ENCODE measurements at places on chromosomes 5 and 9. TPM values are rescaled to one million over a fixed set of nuclear protein-coding genes. Genes with fewer than 3 reads are reported as not detected.

The SOWAHA gene
- total RNA-seq = not detected

- no peak for DNase-seq
Observed at GRCh38 chr9:93594041-93594756, 17.8 kb downstream of the PHF2 start.

The NRG2 gene
- total RNA-seq = 0.17 TPM

DNA sequence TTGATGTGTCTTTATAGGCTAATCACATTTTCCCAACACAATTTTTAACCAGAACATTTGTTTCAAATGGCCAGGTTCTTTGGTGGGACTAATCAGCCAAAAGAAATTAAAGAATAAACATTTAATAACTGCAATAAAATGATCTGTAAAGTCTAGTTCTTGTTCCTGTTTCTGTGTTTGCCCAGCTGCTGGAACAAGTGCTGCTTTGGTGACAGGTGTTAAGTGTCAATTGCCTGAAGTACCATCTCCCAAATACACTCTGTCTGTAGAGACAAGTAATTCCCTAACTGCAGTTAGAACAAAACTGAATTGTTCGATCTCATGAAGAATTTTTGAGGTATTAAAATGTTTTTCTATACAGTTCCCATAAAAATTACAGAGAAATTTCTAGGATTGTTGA, 402.3 kb upstream of the CHD1 start:
- no peak for DNase-seq

The CAAP1 gene
- 20.0 TPM for total RNA-seq

DNA sequence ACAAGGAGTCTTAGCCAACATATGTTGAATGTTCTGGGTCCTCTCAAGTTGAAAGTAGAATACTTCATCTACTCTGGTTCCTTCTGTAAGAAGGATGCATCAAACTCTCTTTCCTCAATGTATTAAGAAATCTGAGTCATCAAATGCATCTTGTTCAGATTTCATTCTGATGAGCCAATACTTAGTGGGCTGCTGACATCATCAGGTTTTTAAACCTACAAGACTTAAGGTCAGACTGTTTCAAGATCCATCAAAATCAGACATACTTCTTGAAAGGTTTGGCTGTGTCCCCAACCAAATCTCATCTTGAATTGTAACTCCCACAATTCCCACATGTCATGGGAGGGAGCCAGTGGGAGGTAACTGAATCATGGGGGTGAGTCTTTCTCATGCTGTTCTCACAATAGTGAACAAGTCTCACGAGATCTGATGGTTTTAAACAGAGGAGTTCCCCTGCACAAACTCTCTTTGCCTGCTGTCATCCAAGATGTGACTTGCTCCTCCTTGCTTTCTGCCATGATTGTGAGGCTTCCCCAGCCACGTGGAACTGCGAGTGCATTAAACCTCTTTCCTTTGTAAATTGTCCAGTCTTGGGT, 168.8 kb downstream of the RAPGEF6 start:
- DNase-seq = no peak

DNA sequence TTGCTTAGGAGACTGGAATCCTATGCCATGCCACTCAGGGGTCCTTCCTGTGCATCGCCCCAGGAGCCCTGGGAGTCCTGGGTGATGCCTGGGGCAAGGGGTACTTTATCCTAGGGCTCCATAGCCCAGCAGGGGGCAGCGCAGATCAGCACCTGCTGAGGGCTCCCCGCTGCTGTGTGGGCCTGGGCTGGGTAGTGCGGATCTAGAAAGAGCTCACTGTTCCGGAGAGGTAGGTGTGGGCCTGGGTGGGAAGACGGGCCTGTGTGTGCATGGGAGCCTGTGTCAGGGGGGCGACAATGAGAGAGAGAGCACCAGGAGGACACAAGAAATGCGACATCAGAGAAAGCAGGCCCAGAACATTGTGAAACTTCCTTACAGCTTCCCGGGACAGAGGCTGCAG, 11.4 kb upstream of the DAB2IP start:
- DNase-seq = no peak

The PDE6A gene
- total RNA-seq = not detected

The FGF1 gene
- total RNA-seq = not detected

The GPR150 gene
- total RNA-seq = 1.5 TPM

- DNase-seq = no peak
Observed at GRCh38 chr5:15004506-15004905, 132.9 kb upstream of the ANKH start.

The SKP2 gene
- total RNA-seq = 23.9 TPM

The CDH9 gene
- not detected for total RNA-seq

- no peak for DNase-seq
Observed at GRCh38 chr5:1415059-1415425, 30.2 kb downstream of the SLC6A3 start.

- no peak for DNase-seq
Observed at GRCh38 chr5:72325566-72326305, 5.6 kb downstream of the PTCD2 start.

The SMIM33 gene
- 1.2 TPM for total RNA-seq

The SNCAIP gene
- not detected for total RNA-seq

DNA sequence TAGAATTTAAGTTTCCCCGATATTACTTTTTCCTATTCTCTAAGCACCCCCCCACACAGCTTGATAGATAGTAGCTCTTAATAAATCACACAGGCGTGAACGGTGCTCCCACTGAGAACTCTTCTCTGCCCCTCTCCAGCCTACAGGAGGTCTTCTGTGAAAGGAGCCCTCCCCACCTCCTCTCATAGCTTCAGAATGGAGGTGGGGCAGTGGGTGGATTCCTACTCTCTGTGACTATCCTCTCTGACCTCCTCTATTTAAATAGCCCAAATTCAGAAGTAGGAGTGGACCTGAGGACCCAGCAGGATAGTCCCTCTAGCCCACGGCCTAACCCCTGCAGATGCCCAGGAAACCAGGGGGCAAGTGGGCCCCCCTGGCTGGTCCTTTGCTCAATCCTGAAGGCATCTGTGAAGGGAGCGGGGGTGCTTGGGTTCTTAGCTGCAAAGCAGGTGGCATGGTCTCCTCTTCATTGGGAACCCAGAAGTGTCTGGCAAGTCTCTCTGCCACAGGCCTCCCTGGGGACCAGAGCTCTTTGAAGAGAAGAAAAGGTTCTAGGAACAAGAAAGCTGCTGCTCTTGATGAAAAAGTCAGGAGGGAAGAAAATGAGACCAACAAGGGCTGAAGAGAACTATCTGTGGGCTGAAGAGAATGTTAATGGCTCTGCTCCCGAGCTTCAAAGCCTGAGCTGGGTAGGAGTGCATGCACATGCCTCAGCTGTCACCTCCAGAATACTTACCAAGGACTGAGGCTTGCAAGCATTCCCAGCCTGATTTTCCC, 21.1 kb upstream of the HSPA9 start:
- DNase-seq = no peak

The SSBP2 gene
- 54.4 TPM for total RNA-seq

The TMEM38B gene
- 13.4 TPM for total RNA-seq

GRCh38 chr5:13179407-13180087, 764.9 kb downstream of the DNAH5 start:
- DNase-seq = no peak

GRCh38 chr5:93800988-93801811, 59.8 kb upstream of the POU5F2 start:
- peak; percentile 37 for DNase-seq

GRCh38 chr5:66329078-66329477, 185.0 kb downstream of the SREK1 start:
- no peak for DNase-seq

GRCh38 chr5:147554261-147554817, 44.5 kb upstream of the DPYSL3 start:
- DNase-seq = no peak

GRCh38 chr5:44565360-44565759, 176.1 kb upstream of the FGF10 start:
- DNase-seq = no peak

DNA sequence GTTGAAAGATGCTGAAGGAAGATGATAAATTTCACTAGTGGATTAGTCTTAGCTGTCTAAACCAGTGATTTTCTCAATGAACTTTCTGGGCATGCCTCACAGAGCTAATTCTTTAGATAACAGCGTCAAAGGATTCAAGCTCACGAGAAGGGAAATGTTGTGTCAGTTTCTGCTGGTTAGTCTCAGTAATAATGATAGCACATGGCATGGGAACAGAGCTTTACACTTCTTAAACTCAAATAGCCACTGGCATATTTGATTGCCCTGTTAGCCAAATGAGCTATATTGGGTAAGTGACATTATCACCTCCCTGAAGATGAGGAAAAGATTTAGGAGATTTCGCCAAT, 139.3 kb upstream of the NR3C1 start:
- no peak for DNase-seq

DNA sequence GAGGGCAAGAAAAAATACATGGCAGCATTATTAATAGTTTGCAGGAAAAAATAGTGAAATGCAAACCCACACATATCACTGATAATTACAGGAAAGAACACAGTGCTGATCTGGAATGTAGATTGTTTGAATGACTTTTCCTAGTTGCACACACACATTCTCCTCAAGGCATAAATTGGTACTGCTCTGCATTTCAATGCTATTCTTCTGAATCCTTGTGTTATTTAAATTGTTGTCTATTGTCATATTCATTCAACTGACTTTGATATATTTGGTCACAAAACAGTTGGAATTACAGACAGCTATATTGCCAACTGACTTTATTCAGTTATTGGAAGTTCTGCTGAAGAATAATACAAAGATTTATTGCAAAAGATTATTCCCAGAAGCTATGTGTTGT, 139.5 kb downstream of the CDH10 start:
- no peak for DNase-seq

The CFAP77 gene
- not detected for total RNA-seq

DNA sequence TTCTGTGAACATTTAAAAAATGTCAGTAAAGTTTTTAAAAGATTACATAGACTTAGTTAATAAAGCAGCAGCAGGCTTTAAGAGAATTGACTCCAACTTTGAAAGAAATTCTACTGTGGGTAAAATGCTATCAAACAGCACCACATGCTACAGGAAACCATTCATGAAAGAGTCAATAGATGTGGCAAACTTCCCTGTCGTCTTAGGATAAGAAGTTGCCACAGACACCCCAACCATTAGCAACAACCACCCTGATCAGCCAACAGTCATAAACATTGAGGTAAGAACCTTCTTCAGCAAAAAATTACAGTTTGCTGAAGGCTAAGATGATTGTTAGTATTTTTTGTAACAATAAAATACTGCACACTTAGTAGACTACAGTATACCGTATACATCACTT, 278.2 kb downstream of the CSNK1G3 start:
- no peak for DNase-seq

GRCh38 chr9:95031711-95032461, 285.6 kb downstream of the FANCC start:
- DNase-seq = no peak

GRCh38 chr5:95704150-95704549, 21.4 kb upstream of the SPATA9 start:
- DNase-seq = no peak

The SHB gene
- total RNA-seq = 1.3 TPM

The FAM221B gene
- not detected for total RNA-seq

GRCh38 chr5:132528866-132529634, 14.3 kb downstream of the IL5 start:
- DNase-seq = no peak

The SYNPO gene
- not detected for total RNA-seq

GRCh38 chr9:135745686-135746324, 43.8 kb downstream of the KCNT1 start:
- no peak for DNase-seq

GRCh38 chr5:171660434-171660833, 125.2 kb upstream of the SMIM23 start:
- no peak for DNase-seq

Data from CD4-positive, alpha-beta memory T cell (primary cell).